ENCODE measurements at places on chromosomes 3 and 15. TPM values are rescaled to one million over a fixed set of nuclear protein-coding genes. Genes with fewer than 3 reads are reported as not detected.

Gene UQCC5
- total RNA-seq: 12.6 TPM

Gene ARHGEF26
- total RNA-seq: 2.1 TPM

Gene GPR149
- total RNA-seq: not detected

Gene SNURF
- 3.8 TPM for total RNA-seq

Gene MUC20
- 0.22 TPM for total RNA-seq

Gene HGD
- total RNA-seq: not detected

Gene DNAJC19
- 31.0 TPM for total RNA-seq

Gene SCAANT1
- total RNA-seq: not detected

Gene PLCH1
- 0.11 TPM for total RNA-seq

Gene MB21D2
- total RNA-seq: 18.7 TPM
